ENCODE measurements at places on chromosomes 4 and X.

GRCh38 chrX:68288127-68288526 is 145.2 kb downstream of the OPHN1 start:
- no peak for DNase-seq

GRCh38 chr4:79467246-79467932 is 59.4 kb upstream of the GK2 start:
- no peak for DNase-seq

DNA sequence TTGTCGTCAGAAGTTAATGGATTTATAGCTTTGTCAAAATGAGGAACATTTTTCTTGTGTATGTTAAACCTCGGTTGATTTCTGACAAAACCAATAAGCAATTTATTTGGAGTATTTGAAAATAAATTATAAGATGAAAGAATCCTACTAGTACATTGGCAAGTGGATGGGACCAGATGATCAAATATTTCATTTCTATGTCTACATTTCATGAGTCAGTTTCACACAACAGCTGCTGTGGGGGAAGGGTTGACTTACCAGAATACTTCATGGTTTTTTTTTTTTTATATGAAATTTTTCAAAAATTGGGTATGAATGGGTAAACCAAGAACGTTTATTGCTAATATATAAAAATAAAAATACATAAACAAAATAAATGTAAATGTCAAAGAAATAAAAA is 39.4 kb downstream of the RAPGEF2 start:
- no peak for DNase-seq

GRCh38 chr4:52999626-53000025 is 137.5 kb downstream of the RASL11B start:
- DNase-seq = no peak

GRCh38 chrX:124215786-124216185 is 116.7 kb upstream of the TEX13D start:
- DNase-seq = no peak

DNA sequence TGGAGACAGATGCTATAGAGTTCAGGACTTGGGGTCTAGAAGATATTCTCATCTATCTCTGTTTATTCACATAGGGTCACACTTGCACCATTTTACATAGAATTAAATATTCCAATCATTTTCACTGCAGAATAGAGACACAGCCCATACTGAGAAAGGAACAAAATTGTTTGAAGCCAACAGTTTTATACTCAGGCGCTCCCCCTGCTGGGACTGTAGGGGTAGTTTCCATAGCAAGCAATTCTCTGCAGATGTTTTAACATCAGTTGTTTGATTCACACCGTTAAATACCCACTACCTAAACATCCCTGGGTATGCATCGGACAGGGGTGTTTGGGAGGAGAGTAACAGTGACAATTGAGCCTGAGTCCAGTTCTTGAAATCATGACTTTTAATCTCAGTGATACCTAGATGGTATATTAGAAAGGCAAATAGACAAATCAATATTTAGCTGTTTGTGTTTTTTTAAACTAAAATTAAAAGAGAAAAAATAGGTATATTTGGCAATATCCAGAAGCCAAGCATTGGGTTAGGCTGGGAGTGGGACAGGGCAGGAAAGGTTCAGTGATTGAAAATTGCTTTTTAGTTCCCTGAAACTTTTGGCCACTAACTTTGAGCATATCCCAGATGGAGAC is 33.8 kb downstream of the LONRF3 start:
- peak; percentile 46 for DNase-seq

All from activated T-cell treated with anti-CD3 and anti-CD28 coated beads, Interleukin-2, amount 50 U/mL, for 48 hours (primary cell).